ENCODE measurements at places on chromosomes 16 and 17.

- DNase-seq, result no peak
These were observed 53.7 kb upstream of the RCVRN start for GRCh38 chr17:9958586-9959281.

DNA sequence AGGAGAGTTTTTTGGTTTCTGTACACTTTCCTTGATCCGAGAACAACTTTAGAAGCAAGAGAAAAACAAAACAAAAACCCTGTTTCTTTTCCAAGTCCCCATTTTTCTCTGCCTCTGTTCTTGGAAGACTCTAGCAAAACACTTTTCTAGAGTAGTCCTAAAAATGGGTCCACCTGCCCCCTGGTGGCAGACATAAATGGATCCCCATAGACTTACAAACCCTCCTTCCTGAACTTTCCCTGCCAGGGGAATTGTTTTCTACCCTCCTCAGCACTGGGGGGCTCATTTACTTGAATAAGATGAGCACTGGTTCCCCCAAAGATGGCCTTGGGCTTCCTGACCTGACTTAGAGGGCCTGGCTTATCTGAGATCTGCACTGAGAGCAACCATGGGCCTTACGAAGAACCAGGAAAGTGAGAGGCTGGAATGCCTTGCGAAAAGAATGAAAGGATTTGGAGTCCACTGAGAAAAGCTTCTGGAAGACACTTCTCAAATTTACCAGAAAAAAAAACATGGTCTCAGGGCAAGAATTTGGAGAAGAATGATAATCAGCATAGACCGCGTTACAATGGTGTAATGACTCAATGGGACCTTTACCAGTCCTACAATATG, 48.0 kb upstream of the CDYL2 start:
- DNase-seq, result no peak

- DNase-seq, result no peak
These were observed 5.0 kb downstream of the ABHD15 start for GRCh38 chr17:29561554-29562517.

DNA sequence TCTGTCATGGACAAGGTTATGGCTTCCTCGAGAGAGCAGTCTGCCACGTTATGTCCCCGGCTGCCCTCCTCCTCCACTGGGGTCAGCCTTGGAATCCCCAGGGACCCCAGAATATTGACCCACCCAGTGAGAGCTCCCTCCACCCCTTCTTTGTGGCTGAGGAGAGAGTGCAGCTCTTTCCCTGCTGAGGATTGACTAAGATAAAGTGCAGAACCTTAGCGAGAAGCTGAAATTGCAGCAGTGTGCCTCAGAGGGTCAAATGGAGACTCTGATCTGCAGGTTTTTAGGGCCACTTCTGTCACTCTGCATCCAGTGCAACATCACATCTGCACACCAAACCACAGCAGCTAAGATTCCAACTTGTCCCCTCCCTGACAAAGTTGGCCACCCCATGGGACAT, 25.6 kb upstream of the PMFBP1 start:
- no peak for DNase-seq

GRCh38 chr16:10325783-10326543, 59.9 kb upstream of the ATF7IP2 start:
- DNase-seq, result no peak

- peak; percentile 1 for DNase-seq
These were observed 49.4 kb downstream of the BEAN1 start for GRCh38 chr16:66476328-66477027.

DNA sequence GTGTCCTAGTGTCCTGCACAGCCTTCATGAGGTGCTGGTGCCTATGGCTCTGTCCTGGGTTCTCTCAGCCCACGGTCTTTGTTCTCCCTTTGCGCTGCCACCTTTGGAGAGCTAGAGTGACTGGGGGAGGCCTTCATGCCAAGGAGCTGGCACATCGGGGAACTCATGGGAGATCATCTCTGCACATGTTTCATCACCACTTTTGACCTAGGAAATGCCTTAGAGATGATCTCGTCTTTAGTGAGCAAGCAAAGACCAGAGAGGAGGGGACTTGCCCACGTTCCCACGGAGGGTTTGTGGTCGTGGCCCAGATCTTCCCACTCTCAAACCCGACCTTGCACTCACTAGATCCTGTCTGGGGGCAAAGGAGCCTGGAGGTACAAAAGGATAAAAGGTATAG, 23.5 kb downstream of the TBX4 start:
- peak; percentile 42 for DNase-seq

DNA sequence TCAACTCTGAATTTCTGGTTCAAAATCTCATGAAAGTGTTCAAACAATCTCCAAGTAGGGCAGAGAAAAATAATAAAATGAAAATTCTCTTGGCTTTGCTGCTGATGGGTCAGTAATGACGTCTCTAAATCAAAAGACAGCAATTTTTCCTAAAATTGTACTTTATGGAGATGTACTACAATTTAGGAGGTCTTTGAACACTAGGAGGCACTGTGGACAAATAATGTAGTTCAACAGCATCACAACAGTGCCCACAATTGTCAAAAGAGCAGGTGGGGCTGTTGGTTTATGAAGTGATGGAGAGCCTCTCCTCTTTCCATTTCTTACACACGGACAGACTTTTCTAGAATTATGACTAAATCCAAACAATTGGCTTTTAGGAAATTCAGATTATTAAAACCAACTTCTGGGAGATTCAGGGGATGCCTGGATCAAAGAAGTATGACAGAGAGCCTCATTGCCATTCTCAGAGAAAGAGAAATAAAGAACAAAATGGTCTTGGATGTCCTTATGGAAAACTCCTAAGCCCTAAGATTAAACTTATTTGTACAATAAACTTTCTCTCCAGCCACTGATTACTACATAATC, 23.8 kb downstream of the EZH1 start:
- peak; percentile 73 for DNase-seq

DNA sequence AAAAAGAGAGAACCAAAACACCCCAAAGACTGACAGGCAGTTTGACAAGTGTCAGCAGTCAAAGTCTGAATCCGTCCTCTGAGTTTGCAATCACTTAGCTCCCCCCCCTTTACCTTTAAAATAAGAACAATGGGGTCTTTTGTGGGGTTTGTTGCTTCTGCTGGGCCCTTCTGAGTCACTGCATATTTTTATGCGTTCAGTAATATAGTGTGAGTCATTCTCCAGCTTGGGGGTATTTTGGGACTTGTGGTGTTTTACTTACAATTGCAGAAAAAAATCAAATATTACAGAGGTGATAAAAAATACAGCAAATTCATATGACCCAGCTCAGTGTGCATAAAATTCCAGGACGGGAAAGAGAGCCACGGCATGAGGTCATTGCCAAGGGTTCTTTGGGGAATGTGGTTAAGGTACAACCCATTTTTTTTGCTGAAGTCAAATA, 120.1 kb downstream of the CYLD start:
- no peak for DNase-seq
